ENCODE measurements at places on chromosomes 6 and 20.

- DNase-seq = no peak
Measured at GRCh38 chr6:15915508-15916178, 213.2 kb upstream of the MYLIP start.

DNA sequence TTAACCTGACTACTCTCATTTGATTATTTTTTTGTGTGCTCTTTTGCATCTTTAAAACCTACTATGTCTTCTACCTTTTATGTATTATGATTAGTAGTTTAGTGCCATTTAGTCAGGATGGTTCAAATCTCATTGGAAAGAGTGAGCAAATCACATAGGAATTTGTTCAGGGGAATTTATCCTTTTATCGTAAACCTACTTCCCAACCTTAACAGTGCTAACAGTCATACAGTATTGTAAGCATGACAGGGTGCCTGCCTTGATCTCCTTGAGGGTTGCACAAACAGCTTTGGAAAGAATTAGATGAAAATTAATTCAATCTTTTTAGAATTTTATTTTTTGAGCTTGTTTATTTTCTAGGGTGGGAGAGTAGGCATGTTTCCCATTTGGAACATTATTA is 18.3 kb downstream of the RNF8 start:
- no peak for DNase-seq

DNA sequence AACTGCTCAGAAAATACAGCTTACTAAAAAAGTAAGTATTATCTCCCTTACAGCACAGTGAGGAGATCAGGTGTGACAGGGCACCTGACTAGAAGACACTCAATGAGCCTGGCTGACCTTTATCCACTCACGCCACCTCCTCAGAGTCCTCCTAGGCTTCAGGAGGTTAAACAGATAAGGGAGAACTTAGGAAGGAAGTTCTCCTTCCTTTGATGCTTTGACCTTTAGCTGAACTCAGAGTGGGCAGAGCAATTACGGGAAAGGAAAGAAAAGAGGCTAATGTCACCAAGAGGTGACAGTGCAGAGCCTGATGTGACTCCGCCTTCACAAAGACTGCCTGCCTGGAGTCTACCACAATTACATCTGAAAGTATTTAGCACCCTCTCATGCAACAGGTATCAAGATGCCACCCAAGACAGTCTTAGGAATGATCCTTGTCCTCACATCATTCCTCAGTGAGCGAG is 36.7 kb downstream of the MAN1A1 start:
- peak; percentile 79 for DNase-seq

GRCh38 chr20:56423211-56423610 is 11.2 kb downstream of the CASS4 start:
- no peak for DNase-seq

- DNase-seq = no peak
Measured at GRCh38 chr20:50312682-50313521, 122.3 kb downstream of the CEBPB start.

GRCh38 chr6:82298012-82298411 is 50.5 kb upstream of the IBTK start:
- DNase-seq = peak; percentile 9

DNA sequence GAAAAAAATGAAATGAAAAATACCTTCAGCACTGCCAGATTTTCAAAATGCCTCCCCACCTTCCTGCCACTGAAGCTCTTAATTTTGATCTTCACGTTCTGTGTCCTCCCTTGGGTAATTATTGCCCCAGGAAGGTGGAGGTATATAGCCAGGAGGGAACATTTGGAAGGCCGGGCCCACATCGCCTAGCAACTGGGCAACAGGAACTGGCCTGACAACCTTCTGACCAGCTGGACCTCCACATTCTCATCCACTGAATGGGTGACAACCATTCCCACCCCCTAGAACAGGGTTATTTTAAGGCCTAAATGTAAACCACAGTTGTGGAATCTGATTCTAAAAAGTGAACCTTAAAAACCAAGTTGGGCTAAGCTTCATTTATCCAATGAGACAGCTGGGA is 3.2 kb downstream of the RRBP1 start:
- no peak for DNase-seq

- DNase-seq = no peak
Measured at GRCh38 chr20:32513031-32513866, 71.9 kb downstream of the NOL4L start.

GRCh38 chr6:33761922-33762629 is 15.4 kb upstream of the IP6K3 start:
- peak; percentile 70 for DNase-seq

GRCh38 chr6:114879693-114880092 is 536.9 kb upstream of the HS3ST5 start:
- no peak for DNase-seq

DNA sequence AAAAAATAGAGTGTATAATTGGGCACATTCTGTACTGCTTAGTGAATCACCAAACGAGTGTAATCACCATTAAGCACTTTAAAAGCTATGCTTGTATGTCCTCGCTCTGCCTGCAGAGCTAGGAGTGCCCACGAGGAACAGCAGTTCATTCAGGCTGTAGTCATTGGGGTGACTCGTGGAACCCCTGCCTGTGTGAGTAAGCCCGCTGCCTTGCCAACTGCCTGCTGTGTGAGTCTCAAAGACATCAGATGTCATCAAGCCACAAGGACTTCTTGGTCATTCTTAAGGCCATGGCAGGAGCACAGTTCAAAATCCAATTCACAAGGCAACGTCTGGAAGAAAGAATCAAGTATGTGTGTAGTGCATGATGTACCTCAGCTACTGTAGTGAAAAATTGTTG is 60.4 kb downstream of the FOXO3 start:
- DNase-seq = peak; percentile 73

DNA sequence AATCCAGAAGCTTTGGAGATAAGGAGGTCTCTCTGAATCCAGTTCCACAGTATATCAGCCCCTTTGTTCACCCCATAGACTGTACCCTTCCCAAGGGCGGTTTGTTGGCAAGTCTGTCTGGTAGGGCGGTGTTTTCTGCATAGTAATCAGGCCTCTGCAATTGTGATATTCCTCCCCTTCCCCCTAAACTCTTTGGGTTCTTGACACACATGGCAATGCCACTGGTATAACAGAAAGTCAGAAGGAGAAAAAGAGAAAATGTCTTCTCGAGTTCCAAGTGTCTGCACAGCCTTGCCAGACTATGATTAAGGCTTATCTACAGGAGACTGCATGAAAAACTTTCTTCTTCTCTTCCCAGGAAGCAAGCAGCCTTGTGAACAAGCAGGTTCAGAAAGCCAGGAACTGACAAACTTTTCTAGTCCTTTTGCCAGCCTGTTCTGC is 45.6 kb downstream of the FOXO3 start:
- DNase-seq = no peak

- DNase-seq = no peak
Measured at GRCh38 chr6:126475449-126475848, 135.5 kb downstream of the CENPW start.
